ENCODE measurements at places on chromosomes 3 and 15.

DNA sequence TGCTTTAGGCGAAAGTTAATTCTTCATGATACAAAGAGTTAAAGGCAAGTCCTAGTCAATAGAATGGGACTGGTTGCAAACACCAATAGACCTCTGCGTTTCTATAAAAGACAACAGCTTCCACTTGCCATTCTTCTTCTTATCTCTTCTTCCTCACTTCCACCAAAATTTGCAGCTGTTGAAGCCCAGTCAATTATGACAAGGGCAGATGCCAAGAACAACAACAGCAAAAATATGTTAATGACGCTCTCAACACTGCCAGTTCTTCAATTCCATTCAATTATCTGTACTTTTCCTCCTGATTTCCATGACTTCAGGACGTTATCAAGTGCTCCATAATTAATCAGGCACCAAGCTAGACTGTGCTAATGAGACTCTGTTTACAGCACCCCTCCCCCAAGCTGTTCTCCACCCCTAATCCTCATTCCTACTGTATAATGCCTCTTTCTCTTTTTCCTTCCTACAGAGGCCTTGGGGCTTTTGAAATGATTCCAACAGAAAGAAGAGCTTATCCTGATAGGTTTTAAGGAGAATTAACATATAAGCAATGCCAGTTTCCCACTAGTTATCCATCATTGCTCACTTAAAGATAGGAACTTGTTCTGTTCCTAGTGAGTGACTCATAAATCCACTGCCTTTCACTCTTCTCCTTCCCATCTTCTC lies 1160.5 kb downstream of the IGSF11 start:
- no peak for DNase-seq

GRCh38 chr3:43153216-43154083 lies 47.6 kb upstream of the POMGNT2 start:
- no peak for DNase-seq

DNA sequence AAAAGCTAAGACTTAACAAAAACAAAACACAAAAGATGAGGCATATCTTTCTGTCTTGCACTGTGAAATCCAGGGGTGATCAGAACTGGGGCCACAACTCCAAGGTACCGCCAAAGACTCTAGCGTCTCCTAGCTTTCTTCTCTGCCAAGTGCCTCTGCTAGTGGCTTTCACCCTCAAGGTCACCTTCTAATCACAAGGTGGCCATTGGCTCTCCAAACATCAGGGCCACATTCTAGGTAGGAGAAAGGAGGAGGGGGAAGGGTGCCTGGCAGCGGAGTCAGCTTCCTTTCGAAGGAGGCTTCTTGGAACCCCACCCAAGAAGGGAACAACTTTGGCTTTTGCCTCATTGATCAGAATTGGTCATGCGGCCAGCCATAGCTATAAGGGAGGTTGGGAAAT lies 168.8 kb upstream of the SMAD3 start:
- DNase-seq: no peak

DNA sequence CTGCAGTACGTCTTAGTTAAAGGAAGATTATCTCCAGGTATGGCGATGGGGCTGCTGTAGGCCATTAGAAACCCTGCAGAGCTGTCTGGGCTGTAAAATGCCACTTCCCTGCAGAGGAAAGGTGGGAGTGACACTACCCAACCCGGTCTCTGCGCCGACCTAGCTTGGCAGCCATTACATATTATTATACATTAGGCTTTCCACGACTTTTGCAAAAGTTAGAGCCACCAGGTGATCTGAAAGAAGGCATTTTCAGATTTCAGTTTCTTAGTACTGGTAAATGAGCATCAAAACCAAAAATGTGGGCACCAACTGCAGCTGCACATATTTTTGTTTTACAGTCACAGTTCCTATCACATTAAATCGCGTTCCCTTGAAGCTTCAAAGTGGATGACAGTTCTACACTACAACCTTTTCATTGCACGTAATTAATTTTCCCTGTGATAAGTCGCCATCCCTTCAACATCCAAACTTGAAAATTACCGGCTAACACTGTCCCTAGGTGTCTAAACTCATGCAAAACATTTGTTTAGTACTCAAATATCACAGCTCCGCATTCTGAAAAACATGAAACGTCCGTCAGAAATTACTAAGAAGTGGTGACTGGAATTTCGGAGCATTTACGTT lies 81.4 kb upstream of the CHD2 start:
- DNase-seq: no peak

GRCh38 chr15:22786868-22787698 lies 639 bp downstream of the NIPA1 start:
- peak; percentile 18 for DNase-seq

- DNase-seq: no peak
Observed at GRCh38 chr3:132444383-132444782, 27.1 kb downstream of the DNAJC13 start.

- DNase-seq: no peak
Observed at GRCh38 chr3:152438181-152438580, 169.5 kb downstream of the MBNL1 start.

- no peak for DNase-seq
Observed at GRCh38 chr3:123953735-123954134, 7.3 kb downstream of the CCDC14 start.

- DNase-seq: no peak
Observed at GRCh38 chr3:172256101-172256734, 192.0 kb downstream of the GHSR start.

- DNase-seq: no peak
Observed at GRCh38 chr3:157632075-157632474, 128.9 kb upstream of the VEPH1 start.

GRCh38 chr3:21274079-21274571 lies 476.9 kb downstream of the ZNF385D start:
- no peak for DNase-seq

DNA sequence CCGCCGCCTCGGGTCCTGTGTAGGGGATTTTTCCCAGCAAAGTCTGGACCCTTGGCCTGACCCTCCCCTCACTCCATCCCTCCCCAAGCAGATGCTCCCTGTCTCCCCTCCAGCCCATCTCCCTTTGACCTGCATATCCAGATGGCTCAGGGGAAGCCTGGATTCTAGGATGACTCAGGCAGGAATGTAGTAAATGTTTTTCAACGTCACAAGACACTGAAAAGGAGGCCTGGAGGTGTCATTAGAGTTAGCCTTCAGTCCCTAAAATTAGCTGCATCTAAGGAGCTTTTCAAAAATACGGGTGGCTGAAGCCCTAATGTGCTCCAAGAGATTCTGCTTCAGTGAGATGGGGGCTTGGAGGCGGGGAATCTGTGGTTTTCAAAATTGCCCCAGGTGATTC lies 7.2 kb downstream of the ACAN start:
- no peak for DNase-seq

- DNase-seq: no peak
Observed at GRCh38 chr15:49741712-49742111, 120.9 kb downstream of the DTWD1 start.

GRCh38 chr15:71752604-71753289 lies 57.6 kb upstream of the NR2E3 start:
- DNase-seq: peak; percentile 76

DNA sequence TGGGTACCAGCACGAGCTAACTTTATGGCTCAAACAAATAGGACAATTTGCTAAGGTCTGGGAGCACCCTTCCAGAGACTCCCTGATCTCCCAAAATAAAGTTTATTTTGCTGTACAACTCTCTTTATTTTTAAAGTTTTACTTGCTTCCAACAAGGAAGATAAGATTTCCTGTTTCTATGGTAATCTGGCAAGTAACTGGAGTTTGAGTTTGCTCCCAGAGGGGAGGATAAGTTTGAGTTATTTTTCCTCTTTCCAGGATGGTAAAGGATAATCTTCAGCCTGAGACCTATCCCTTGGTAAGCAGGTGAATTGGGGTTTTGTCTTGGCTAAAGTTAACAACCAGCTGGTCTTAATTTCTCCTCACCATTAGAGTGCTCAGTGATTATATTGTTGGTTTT lies 1019.4 kb upstream of the ALCAM start:
- DNase-seq: no peak

- DNase-seq: no peak
Observed at GRCh38 chr3:118974356-118975097, 60.1 kb downstream of the IGSF11 start.

- no peak for DNase-seq
Observed at GRCh38 chr15:49855917-49856637, 235.2 kb downstream of the DTWD1 start.

GRCh38 chr15:71597126-71597525 lies 213.2 kb upstream of the NR2E3 start:
- DNase-seq: no peak

DNA sequence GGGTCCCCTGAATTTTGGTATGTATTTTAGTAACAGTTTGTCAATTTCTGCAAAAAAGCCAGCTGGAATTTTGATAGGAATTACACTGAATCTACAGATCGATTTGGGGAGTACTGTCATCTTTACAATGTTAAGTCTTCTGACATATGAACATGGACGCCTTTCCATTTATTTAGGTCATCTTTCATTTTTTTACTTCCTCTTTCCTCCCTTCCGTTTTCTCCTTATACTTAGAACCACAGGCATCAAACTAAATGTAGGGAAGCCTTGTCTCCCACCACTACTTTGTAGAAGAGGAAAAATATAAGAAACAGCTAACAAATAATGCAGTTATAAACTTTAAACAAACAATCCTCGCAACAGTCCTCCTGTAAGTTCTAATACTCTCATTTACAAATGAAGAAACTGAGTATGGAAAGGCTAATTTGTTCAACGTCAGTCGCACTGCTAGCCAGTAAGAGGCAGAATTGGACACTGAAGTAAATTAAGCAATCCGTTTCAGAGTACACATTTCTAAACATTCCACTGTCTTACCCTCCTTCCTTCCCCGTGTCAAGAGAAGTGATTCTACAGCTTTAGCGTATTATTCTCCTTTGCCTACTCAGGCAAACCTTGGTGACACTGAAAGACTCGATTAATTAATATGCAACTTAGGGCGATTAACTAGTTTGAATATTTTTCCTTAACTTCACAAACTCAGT lies 25.6 kb downstream of the RHOA start:
- DNase-seq: no peak

DNA sequence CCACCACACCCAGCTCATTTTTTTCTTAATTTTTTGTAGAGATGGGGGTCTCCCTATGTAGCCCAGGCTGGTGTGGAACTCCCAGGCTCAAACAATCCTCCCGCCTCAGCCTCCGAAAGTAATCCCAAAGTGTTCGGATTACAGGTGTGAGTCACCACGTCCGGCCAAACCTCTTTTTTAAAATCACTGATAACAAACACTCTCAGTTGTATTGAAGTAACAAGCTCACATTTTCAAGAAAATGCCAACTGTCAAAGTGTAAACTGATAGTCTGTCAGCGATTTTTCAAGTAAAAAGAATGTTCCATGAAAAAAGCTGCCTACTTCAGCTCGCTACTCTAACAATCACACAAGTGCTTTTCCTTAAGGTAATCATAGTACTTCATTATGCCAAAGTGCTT lies 33.4 kb downstream of the UBXN7 start:
- no peak for DNase-seq

- DNase-seq: no peak
Observed at GRCh38 chr3:177828208-177828565, 630.9 kb upstream of the TBL1XR1 start.

GRCh38 chr3:16477056-16477455 lies 36.4 kb downstream of the RFTN1 start:
- DNase-seq: no peak

GRCh38 chr3:196554205-196554604 lies 14.1 kb downstream of the WDR53 start:
- DNase-seq: no peak

DNA sequence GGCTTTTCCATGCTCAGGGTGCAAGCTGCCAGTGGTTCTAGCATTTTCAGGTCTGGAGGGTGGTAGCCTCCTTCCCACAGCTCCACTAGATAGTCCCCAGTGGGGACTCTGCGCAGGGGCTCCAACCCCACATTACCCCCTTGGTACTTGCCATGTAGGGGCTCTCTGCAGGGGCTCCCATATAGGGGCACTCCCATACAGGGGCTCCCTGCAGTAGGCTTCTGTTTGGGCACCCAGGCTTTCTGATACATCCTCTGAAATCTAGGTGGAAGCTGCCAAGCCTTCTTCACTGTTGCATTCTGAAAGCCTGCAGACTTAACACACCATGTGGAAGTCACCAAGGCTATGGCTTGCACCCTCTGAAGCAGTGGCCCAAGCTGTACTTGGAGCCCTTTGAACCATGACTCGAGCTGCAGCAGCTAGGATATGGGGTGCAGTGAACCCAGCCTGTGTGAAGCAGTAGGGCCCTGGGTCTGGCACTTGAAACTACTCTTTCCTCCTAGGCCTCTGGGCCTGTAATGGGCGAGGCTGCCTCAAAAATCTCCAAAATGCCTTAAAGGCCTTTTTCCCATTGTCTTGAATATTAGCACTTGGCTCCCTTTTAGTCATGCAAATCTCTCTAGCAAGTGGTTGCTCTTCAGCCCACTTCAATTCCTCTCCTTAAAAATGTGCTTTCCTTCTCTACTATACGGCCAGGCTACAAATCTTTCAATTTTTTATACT lies 96.4 kb downstream of the TPRA1 start:
- no peak for DNase-seq

- no peak for DNase-seq
Observed at GRCh38 chr3:147389717-147390116, 16.6 kb downstream of the ZIC4 start.

- DNase-seq: no peak
Observed at GRCh38 chr3:12046406-12046805, 42.2 kb downstream of the SYN2 start.

DNA sequence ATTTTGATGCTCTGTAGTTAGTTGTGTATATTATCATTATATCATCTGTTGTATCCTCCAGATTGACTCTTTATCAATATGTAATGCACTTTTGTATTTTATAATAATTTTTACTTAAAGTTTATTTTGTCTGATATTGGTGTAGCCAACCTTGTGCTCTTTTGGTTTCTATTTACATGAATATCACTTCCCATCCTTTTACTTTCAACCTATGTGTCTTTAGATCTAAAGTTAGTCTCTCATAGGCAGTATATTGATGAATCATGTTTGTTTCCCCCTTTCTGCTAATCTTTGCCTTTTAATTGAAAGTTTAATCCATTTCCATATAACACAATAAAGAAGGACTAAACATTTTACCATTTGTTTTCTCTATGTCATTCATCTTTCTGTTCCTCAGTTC lies 28.1 kb upstream of the CD200R1L start:
- no peak for DNase-seq

GRCh38 chr15:22263738-22264137 lies 183.4 kb downstream of the OR4M2 start:
- DNase-seq: no peak

DNA sequence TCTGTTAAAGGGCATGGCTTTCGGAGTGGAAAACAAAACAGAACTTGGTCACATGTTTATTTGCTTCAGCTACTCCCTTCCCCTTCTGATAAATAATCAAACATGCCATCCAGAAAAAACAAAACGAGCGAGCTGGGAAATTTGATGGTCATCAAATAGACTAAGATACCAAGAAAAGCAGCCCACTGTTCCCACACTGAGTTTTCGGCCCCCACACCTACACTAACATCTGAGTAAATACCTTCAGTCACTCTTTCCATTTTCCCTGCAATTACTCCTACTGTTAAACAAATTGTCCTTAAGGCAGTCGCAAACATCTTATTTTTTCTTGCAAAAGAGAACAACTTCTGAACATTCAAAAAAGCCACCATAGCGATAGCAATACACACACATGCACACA lies 454.6 kb downstream of the FOXP1 start:
- no peak for DNase-seq

DNA sequence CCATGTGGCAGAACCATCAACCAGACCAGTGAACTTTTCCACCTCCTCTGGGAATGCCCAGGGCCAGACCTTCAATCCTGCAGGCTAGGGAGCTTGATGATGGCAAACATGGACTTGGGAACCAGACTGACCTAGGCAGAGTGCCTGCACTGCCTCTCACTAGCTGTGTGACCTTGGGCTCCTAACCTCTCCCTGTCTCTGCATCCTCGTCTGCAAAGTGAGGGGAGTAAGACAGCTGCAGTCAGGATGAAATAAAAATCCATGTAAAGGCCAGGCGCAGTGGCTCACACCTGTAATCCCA lies 17.5 kb upstream of the LOXL1 start:
- DNase-seq: no peak
